ENCODE measurements at places on chromosomes 3 and 15.

GRCh38 chr15:89936051-89936785, 23.5 kb upstream of the ARPIN start:
- no peak for DNase-seq

DNA sequence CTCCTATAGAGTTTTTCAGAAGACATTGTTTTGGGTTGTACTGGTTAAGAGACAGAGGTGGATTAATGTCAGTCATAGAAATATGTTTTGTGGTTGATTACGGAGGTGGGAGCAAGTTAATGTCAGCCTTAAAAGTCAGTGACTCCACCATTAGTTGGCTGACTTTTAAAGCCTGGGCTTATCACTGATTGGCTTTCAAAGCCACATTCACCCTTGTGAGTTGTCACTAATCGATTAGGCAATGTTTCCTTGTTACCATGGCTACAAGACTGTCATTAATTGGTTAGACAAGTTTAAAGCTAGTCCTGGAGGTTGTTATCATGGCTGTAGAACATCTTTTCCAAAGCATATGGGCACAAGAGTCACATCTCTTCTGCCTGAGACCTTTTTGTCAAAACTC, 73.0 kb downstream of the NEO1 start:
- no peak for DNase-seq

GRCh38 chr15:48096813-48097212, 24.0 kb upstream of the SLC24A5 start:
- DNase-seq: no peak

DNA sequence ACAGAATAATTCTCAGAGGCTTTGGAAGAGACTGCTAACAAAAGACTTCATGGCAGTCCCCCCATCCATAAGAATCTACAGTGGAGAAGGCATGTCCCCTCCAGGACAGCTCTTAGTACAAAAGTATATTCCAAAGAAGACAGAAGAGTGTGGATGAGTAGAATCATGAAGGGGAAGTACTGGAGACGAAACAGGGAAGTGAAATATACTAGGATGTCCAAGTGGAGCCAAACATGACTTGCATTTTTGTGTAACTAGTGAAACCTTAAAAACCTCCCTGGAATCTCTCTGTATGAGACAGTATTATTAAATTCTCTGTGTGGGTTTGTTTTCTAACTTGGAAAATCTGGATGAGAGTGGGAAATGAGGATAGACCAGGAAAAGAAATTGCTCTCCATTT, 312.4 kb downstream of the RSL24D1 start:
- no peak for DNase-seq

- no peak for DNase-seq
These were observed 214.6 kb upstream of the MDFIC2 start for GRCh38 chr3:70527026-70527425.

- DNase-seq: no peak
These were observed 5.5 kb downstream of the ABTB1 start for GRCh38 chr3:127678315-127678599.

DNA sequence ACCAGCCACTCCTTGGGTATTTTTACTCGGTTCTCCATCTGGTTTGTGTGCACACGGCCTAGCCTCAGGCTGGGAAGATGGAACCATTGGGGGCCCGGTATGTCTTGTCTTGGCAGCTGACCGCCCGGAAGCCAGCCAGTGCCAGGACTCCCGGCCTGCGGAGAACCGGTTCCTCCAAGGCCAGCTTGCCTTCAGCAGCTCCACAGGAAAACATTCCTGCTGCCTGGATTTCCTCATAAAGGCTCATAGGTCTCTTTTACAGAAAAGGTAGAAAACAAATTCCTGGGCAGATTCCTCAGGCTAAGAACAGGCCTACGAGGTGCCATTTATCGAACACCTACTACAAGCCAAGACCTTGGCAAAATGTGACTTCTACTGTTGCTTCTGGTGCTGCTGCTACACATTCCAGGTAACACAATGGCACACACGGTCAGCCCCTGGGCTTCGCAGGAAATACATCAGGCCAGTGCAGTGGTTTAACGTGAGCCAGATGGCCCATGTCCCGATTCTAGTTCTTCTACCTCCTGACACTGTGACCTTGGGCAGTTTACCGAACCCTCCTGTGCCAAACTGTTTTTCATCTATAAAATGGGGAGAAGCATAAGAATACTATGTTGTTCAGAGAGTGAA, 141.8 kb downstream of the OPA1 start:
- no peak for DNase-seq

DNA sequence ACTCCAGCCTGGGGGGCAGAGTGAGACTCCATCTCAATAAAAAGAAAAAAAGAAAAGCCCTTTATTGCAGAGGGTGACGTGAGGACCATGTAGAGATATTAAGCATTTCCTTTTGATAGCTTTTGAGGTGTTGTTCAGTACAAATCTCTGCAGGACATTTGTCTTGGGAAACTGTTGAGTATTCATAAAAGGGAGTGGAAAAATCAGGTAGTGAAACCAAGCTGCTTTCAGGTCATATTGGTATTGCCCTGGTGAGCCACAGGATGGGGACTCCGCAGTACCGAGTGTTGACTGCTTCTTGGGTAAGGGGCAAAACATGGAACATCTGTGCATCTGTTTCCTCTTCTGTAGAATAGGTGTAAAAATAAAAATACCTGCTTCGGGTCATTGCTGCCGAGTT, 9.9 kb downstream of the ITPR1 start:
- no peak for DNase-seq

- DNase-seq: no peak
These were observed 2.2 kb downstream of the FAM174B start for GRCh38 chr15:92653366-92653765.

DNA sequence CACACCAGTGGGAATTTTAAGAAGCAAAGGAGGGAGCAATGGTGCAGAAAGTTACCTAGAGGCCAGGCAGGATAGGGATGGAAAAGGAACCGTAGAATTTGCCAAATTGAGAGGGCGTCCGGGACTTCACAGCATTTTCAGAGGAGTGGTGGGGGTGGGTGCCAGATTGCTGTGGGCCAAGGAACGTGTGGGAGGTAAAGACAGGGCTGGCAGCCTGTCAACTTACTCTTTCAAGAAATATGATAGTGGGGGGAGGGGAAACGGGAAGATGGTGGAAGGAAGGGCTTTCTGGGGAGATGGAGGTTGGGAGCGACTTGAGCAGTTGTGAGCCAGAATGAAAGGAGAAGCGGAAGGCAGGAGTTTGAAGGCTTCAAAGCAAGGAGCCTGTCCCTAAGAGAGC, 1.4 kb upstream of the SLC6A11 start:
- DNase-seq: no peak

DNA sequence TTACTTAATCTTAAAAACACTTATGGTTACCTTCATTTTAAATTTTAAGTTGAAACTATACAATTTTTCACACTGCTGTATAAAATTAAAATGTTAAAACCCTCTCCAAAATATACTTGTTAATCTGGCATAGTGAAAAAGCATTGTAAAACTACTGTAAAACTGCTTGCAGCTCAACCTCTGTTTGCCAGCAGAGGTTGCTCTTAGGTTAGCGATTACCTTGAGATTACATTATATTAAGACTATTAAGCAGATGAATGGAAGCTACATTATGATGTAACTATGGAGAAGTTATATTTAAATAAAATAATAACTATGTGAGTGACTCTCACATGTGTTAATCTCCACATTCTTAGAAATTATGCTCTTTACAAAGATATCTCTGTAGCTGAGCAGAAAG, 143.6 kb upstream of the SLITRK3 start:
- DNase-seq: peak; percentile 9

DNA sequence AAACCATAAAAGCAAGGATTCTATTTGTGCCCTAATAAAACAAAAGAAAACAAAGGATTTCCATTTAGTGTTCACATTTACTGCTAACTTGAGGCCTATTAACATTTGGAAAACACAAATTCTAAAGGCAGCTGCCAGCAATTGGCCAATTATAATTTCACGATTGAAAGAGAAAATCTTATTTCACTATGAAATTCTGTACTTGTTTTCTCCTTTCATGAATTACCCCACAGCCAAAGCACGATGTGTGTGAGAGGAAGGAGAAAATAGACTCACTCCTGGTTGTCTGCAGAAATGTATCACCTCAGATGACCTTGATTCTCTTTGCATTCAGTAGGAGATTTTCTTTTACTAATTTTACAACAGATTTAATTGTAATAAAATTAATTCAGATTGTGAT, 242.8 kb upstream of the GBE1 start:
- no peak for DNase-seq

DNA sequence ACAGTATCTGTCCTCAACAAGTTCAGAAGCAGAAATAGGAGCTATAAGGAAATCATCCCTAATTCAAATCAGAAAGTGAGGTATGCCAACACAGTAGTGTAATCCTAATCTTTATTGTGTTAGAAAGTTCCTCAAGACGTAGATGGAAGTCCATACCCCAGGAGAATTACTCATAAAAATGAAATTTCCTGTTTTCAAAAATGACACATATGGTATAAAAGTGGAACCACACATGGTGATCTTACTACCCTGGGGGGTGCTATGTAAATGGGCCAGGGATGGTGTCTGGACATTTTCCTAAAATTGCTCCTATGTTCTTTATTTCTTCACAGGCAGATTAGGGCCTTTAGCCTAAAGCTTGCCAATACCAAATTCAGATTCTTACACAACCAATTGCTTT, 204.1 kb downstream of the ARRDC4 start:
- DNase-seq: no peak

- no peak for DNase-seq
These were observed 10.6 kb downstream of the UBR1 start for GRCh38 chr15:43095243-43095642.

DNA sequence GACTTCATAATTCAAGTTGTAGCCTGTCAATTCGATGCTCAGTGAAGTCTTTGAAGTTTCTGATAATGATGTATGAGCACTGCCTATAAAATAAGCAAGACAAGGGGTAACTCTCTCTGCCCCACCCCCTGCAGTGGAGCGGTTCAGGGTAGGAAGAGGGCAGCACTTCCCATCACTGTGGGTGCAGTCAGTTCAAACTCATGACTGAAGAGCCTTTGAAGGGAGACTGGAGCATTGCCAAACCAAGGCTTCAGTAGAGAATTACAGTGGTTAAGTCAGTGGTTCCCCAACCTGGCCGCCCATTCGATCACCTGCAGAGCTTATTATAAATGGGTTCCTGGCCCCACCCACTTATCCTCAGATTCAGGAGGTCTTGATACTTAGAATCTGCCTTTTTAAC, 190.6 kb downstream of the SHQ1 start:
- DNase-seq: peak; percentile 39

DNA sequence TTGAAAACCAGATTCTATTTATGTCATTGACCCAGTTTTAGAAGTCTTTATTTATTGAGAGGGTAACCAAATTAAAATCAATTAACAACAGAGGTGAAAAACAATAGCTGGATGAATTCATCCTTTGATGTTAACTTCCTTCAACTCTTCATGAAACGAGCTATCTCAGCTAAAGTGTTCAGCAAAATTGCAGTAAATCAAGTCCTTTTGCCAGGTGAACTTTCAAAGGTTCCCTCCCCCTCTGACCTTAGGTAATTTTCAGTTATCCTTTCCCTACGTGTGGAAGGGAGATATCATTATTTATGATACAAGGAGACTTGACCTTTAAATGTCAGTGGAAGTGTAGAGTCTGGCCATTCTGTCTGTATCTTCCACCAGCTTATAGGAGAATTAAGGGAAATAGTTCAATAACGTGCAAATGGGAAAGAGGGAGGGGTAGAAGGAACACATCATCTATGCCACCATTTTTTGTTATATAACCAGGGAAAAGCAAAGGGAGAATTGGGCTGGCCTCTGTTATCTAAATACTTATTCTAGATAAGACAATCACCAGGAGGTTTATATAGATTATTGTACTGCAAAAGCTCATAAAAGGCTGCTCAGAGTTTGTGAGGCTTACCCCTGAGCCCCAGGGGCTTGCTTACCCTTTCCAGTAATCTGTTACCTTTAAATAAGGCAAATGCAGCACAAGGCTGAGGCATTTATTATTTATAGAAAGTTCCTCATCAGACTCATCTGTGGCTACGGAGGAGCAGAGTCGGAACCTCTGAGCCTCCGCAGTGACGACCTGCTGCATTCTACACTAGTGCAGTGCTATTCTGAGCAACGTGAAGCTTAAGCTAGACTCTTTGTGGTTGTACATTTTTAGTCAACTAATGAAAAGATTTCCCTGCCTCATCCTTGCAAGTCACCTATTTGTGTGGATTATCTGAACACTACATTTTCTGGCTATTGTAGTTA, 97.7 kb upstream of the ZBED2 start:
- DNase-seq: no peak

GRCh38 chr15:41971089-41971894, 1.1 kb downstream of the EHD4 start:
- no peak for DNase-seq

GRCh38 chr3:56919137-56919796, 117.5 kb upstream of the ARHGEF3 start:
- DNase-seq: peak; percentile 25

GRCh38 chr3:25442486-25442885, 14.4 kb downstream of the RARB start:
- no peak for DNase-seq

DNA sequence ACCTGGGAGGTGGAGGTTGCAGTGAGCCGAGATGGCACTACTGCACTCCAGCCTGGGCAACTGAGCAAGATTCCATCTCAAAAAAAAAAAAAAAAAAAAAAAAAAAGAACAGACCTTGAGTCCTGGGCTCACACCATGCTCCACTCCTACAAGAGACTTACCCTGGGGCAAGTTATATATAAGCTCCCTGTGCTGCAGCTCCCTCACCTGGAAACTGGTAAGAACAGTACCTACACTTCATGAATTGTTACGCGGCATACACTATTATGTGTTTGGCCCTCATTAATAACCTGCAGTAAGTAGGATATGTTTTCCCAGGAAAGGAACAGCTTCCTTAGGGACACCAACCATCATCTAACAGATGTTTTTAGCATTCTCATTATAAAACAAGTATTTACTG, 119.6 kb downstream of the FMN1 start:
- DNase-seq: no peak

DNA sequence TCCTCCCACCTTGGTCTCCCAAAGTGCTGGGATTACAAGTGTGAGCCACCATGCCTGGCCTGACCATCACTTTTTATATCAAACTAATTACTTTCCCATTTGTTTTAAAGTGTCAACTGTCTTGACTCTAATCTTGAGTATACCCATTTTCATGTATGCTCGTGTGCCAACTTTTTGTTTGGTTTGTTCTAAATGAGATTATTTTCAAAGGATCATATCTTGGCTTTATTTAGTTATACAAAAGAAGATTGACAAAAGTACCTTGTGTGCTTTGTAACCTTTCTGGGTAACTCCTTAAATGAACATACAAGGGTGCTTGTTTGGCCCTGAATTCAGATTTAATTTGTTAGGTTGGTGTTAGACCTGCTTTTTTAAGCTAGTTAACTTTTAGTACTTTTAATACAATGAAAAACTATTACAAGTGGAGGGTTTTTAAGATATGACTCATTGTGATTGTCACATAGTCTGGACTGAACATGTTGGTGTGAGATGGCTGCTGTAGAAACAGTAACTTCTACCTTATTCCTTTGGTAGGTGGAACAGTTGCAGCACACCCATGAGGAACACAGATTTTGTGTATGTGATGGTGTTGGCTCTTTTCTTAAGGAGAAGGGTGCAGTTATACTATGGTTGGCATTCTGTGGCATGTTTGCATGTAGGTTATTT, 10.7 kb downstream of the KIF23 start:
- DNase-seq: no peak
